EL (cell line): ENCODE measurements at places on chromosomes 3 and 15.

DNA sequence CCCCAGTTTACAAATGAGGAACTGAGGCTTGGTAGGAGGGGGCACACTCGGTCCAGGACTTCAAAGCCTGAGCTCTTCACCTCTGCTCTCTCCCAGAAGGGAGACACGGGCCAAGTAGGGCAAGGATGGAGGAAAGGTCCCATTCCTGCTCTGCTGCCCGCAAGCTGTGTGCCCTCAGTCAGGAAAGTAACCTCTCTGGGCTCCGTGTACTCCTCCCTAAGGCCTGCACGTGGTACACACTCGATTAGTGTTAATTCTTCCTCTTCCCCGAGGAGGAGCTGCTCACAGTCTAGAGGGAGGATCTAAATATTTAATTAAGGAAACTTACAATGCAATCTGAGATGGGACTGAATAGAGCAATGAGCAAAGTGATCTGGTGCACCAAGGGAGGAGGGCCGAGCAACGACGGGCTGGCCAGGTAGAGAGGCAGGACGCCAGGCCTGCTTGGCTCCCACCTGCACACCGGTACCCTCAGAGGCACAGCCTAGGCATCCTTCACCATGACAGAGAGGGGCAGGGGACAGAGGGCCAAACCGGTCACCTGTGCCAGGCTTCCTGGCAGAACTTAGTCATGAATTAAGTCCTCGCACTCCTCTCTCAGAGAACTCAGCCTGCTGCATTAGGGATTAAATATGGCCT lies 47.2 kb upstream of the IQSEC1 start:
- DNase-seq, result no peak

DNA sequence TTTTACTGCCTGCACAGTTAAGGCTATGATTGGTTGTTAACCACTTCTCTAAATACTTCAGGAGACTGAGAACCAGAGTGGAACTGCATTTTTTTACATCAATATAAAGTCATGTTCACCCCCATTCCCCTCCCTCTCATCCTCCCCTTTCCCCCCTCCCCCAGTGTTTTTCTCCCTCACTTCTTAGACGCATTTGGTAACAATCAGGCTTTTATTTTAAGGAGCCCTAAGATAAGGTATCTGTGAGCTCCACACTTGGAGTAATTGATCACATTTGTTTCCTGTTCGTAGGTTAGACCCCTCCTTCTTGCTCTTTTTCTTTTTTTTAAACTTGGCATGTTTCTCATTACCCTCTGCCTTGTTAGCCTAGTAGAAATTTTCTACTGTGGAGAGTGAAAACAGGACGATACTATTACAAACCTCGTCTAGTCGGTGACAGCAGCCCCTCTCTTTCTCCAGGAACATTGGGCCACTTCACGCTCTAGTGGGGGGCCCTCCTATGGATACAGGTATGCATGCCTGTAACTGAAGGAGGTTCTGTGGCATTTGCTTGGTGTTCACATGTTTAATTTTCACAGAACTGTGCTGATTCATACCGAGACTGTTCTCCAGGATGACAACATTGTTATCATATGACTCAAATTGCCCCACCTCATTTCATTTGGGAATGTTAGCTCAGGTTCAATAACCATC lies 314.4 kb downstream of the MECOM start:
- DNase-seq, result peak; percentile 3

GRCh38 chr3:42666022-42666421 lies 12.5 kb downstream of the ZBTB47 start:
- no peak for DNase-seq

GRCh38 chr3:128932516-128933212 lies 53.2 kb downstream of the ACAD9 start:
- no peak for DNase-seq
